Posterior vena cava (tissue), 2 donors: ENCODE measurements at places on chromosomes 16 and 17. TPM values are rescaled to one million over a fixed set of nuclear protein-coding genes. Genes with fewer than 3 reads are reported as not detected.

DNA sequence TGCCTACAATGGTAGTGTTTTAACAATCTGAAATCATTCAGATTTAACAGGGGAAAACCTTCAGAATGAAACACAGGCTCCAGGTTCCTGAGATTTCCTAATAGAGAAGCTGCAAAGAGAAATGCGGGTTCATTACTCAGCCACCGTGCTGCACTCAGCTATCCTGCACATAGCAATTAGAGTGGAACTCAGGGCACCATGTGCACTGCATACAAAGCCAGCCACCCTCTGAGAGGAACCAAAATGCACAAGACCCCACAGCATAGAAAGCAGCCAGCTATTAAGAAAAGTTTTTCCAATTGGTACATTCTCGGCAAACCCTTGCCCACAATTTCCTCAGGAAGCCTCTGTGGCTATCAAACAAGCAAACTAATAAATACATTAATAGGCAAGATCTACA lies 37.4 kb downstream of the TOM1L2 start:
- no peak for DNase-seq

GRCh38 chr17:73228748-73229236 lies 32.9 kb downstream of the CPSF4L start:
- peak; percentile 92 for DNase-seq

- DNase-seq: peak; percentile 88
Measured at GRCh38 chr16:11586856-11587642, at the start of gene LITAF. Gene LITAF (minus strand): TSS chr16:11586919. CDS start chr16:11556730, 30,189 bp downstream.

GRCh38 chr16:51522902-51523301 lies 371.8 kb upstream of the SALL1 start:
- DNase-seq: no peak

PLA2G10 gene
- total RNA-seq: not detected
